Dermis microvascular lymphatic vessel endothelial cell (primary cell): ENCODE measurements at places on chromosomes 2 and 18. TPM values are rescaled to one million over a fixed set of nuclear protein-coding genes. Genes with fewer than 3 reads are reported as not detected.
A peak's percentile ranks its signal among the peaks of the same experiment; 100 is the strongest.

Gene AQP12A
- total RNA-seq: not detected in 2 replicates

Gene TRIM43B
- total RNA-seq: not detected in 2 replicates

Gene NYAP2
- total RNA-seq: not detected in 2 replicates

Gene SPP2
- total RNA-seq: not detected in 2 replicates

Gene TGFA
- 8.0 and 14.5 TPM in 2 replicates for total RNA-seq

Gene GPR155
- 0.77 and 1.4 TPM in 2 replicates for total RNA-seq

GRCh38 chr2:85596026-85596333 is 435 bp downstream of the RNF181 start:
- peak; percentile 60 for DNase-seq

DNA sequence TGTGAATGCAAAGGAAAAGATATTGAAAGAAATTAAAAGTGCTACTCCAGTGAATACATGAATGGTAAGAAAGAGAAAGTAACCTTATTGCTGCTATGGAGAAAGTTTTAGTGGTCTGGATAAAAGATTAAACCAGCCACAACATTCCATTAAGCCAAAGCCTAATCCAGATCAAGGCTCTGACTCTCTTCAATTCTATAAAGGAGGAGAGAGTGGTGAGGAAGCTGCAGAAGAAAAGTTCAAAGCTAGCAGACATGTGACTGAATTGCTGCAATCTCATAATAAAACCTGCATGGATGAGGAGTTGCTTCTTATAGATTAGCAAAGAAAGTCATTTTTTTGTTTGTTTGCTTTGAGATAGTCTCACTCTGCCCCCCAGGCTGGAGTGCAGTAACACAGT is 130.2 kb downstream of the DNAH6 start:
- no peak for DNase-seq

DNA sequence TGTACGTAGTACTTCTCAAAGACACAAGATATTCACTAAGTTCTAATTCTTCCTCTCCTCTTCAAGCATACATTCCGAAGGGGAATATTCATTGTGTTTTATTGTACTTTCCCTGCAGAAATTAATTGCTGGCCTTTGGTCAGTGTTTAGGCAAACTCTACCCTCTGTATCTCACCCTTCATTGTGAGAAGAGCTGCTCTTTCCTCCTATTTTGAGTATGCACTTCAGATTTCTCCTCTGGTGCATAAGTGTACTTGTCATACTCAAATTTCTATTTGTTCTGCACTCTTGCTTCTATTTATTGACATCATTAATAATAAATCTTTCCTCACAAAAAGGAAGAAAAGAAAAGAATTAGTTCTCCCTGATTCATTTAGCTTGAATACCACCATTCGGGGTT is 485.4 kb upstream of the SLC8A1 start:
- no peak for DNase-seq

DNA sequence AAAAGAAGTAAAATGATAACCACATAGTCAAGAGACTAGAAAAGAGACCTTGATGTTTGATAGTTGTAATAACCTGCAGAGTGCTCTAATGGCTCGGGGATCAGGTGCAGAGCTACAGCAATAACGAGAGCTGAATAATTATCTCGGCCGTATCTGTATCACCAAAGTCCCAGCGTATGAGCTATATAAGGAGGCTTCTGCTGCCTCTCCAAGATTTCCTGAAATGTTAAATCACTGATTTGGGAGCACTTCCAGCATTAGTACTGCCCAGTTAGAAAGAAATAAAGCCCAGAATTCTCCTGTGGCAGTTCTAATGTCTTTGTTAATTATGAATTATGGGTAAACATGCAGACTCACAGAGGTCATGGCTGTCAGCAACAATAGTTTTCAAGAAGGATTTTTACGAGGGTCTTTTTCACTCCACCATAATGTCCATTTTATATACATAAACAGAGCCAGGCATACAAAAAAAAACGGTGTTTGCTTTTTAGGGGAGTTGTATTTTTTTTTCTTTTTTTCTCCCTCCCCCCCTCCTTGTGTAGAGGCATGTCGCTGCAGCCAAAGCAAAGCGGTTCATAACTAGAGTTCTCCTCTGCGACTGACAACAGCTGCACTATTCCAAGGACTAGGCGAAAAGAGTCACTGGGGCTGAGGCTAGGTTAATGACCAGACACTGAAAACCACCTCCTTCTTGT is 168.3 kb upstream of the VRK2 start:
- no peak for DNase-seq

DNA sequence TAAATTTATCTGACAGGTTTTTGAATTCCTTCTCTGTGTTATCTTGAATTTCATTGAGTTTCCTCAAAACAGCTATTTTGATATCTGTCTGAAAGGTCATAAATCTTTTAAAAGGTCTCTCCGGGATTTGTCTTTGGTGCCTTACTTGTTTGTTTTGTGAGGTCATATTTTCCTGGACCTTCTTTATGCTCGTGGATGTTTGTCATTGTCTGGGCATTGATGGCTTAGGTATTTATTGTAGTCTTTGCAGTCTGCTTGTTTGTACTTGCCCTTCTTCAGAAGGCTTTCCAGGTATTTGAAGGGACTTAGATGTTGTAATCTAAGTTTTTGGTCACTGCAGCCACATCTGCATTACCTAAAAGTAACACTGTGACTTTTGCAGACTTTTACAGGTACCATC is 355.2 kb downstream of the PARD3B start:
- DNase-seq: peak; percentile 1

- DNase-seq: no peak
Observed at GRCh38 chr2:69692424-69692823, 48.9 kb upstream of the AAK1 start.

DNA sequence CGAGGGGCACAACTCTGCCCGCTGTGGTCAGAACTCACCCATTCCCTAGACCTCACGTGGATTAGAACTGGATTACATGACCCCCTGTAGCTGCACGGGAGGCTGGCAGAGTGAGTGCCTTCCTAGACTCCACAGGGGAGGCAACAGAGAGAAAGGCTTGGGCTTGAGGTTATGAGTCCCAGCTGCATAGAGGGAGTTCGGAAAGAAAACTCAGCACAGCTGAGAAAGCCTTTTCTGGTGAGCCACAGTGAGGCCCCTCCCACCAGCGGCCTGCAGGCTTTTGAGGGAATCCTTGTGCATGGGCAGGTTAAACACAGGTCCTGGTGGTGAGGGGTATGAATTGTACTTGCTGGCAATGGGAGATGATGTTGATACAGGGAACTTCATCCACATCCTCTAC is 217.3 kb downstream of the FHOD3 start:
- no peak for DNase-seq

DNA sequence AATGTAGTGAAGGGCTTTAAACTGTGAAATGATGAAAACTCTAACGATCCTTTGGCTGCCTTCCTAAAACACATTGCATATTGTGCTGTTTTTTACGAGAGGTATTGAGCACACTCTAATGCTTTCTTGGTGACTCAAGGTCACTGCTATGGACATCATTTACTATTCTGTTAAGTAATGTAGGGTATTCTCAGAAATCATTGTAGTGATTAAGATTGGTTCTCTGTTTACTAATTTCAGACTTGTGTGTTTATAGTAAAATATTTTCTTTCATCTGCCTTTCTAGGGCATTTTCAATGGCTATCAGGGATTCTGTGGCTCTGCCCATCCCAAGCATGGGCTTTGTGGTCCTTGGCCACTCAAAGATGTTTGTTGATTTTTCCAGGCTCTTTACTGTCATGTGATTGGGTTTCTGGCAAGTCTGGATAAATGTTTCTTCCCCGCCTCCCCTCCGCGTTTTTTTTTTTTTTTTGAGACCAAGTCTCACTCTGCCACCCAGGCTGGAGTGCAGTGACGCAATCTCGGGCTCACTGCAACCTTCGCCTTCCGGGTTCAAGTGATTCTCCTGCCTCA is 29.3 kb downstream of the UBE2F start:
- DNase-seq: no peak

GRCh38 chr2:203225423-203226039 is 13.3 kb upstream of the CYP20A1 start:
- peak; percentile 43 for DNase-seq

- no peak for DNase-seq
Observed at GRCh38 chr2:15726321-15727057, 134.8 kb downstream of the DDX1 start.

GRCh38 chr2:28643327-28643726 is 108.3 kb upstream of the PPP1CB start:
- DNase-seq: no peak

DNA sequence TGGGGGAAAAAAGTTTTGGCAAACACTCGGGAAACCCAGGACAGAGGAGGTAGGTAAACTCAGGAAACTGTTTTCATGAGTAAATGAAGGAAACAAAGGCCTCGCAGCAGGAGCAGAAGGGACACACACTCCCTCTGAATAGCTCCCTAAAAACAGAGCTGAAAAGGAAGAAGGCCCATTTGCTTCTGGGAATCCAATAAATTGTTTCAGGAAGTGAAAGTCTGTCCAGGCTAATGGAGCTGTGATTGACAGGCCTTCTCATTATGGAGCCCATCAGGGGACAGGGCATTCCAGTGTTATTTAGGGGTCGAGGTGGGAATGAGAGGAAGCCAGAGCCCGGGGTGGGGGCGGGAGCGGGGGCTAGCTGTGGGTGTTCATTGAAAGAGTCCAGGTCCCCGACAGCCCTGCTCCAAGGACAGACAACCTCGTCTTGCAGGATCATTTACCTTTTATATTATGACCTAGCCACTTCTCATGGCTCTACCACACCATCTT is 81.2 kb downstream of the GBX2 start:
- peak; percentile 7 for DNase-seq

- DNase-seq: no peak
Observed at GRCh38 chr2:106566050-106566449, 78.9 kb downstream of the CD8B2 start.

DNA sequence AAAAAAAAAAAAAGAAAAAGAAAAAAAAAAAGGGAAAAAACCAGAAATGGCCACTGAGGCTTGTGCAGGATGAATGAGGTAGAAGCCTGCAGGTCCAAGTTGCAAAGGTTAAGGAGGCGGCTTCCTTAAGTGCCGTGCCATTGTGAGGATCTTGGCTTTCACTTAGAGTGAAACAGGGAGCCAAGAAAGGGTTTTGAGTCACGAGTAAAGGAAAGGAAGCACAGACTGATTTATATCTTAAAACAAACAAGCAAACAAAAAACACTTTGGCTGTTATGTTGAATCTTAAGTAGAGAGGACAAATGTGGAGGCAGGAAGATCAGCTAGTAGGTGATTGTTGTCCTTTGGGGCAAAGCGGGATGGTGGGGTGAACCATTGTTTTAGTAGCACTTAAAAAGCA is 749.7 kb upstream of the SOX11 start:
- no peak for DNase-seq

- DNase-seq: no peak
Observed at GRCh38 chr18:69480460-69480859, 79.8 kb downstream of the DOK6 start.

DNA sequence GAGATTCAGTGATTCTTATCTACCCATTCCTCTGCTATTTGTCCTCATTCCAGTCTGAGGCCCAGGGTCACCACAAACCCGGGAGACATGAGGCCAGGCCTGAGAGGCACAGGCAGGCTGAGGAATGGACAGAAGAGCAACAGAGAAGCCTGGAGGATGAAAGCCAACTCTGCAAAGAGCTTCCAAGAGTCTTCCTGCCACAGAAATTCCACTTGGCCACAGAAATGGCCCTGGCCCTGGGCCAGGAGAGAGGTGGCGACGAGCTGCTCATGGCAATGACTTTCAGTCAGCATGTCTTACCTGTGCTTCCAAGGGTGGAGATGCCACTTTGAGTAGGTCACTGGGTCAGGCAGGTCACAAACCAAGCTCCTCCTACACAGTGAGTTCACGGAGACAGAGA is 155.3 kb upstream of the PKDCC start:
- DNase-seq: no peak

DNA sequence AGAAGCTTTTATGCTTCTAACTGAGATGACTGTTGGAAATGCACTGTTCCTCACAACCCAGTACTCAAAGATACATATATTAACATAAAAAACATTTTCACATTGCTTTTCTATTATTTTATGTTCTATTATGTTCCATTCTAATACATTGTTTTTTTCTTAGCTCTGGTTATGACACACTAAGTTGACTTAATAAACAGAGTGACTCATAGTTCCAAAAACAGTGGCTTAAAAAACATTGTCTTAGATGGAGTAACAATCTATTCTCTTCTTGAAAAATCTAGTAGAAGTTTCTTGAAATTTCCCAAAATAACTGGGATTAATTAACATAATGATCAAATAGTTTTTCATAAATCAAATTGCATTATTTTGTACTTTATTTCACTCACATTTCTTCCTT is 328.2 kb upstream of the LRATD1 start:
- DNase-seq: no peak

GRCh38 chr2:191634791-191635190 is 43.1 kb upstream of the NABP1 start:
- no peak for DNase-seq

GRCh38 chr2:4964001-4964540 is 728.1 kb upstream of the SOX11 start:
- DNase-seq: no peak

DNA sequence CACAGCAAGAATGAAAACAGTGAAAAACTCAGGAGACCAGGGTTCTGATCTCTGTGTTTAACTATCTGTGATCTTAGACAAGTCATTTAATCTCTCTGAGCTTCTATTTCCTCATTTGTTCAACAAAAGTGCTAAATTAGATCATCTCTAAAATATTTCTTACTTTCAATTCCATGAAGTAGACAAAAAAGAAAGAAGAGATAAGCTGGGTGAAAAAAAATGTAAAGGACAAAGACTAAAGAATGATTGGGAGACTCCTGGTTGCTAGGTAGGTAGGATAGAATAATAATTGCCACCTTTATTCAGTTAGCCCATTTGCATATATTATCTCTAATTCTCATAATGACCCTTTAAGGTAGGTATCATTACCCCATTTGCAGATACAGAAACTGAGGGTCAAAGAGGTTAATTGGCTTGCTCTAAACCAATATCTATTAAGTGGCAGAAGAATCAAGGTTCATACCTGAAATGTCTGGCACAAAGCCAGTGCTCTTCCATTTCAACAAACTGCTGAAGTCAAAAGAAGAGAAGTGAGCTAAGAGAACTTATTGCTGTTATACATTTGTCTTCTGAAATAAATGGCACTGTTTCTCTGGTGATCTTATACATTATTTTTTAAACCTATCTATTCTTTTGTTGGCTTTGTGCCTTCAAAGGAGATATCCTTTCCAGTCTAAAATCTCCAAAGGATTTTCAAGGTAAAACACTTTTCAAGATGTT is 141.7 kb downstream of the OTX1 start:
- DNase-seq: no peak

GRCh38 chr2:73963385-73964120 is 21.2 kb upstream of the TET3 start:
- no peak for DNase-seq
